ENCODE measurements at places on chromosomes 5 and 9.
A peak's percentile ranks its signal among the peaks of the same experiment; 100 is the strongest.

DNA sequence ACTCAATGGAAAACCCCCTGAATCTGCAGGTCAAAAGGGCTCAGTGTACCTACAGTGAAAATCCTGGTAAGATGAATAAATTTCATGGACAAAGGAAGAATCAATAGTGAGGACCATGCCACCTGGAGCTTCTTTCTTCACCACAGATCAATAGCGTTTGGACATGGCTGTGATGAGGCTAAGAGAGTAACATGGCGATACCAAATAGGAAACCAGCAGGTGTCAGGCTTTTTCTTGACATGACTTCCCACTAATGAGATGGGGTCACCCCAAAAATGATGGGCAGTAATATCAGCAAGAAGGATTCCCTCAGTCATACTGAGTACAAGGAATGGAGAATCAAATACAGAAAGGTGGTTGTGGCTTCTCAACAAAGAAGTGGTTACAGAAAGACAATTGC lies 208.5 kb upstream of the PLPPR1 start:
- no peak for DNase-seq

- DNase-seq, result no peak
These were observed 244.8 kb upstream of the MPDZ start for GRCh38 chr9:13524245-13524644.

GRCh38 chr9:129703667-129704355 lies 38.4 kb downstream of the PRRX2 start:
- DNase-seq, result no peak

GRCh38 chr5:14444161-14444560 lies 137.4 kb upstream of the OTULINL start:
- DNase-seq, result no peak

GRCh38 chr5:73686912-73687311 lies 60.9 kb downstream of the ARHGEF28 start:
- DNase-seq, result no peak

DNA sequence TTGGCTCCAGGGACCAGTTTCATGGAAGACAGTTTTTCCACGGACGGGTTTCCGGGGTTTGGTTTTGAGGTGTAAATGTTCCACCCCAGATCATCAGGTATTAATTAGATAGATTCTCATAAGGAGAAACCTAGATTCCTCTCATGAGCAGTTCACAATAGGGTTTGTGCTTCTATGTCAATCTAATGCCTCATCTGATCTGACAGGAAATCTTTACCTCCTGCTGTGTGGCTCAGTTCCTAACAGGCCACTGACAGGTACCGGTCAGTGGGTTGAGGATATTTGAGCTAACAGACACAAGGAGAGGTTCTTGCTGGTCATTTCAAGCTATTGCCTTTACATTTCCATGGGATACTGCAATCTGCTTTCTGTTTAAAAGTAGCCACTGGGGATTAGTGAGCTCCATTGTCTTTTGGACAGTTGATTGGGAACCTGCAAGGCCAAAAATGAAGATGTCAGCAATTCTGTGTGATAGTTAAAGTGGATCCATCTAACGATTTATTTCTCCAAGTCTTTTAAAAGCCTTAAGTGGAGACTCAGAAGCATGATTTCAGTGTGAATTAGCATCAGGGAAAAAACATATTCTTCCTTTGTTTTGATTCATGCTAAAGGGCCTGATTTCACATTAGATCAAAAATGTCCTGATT lies 38.6 kb downstream of the MRPS30 start:
- DNase-seq, result no peak

DNA sequence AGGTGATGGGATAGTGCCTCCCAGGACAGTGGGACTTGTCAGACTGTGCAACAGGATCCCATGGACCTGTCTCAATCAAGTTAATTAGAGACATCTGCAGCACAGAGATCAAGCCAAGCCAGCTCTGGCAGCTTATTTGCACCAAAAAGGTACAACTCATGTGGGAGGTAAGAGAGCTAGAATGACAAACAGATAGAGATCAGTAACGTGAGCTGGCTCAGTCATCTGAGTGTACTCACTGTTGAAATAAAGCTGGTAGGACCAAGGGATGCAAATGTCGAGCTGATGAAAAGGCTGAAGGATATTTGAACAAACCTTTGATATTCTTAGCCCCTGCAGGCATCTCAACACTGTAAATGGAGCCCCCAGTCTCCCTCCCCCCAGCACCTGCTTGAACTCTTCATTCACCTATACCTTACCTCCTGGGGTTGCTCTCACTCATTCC lies 198.1 kb downstream of the EFNA5 start:
- peak; percentile 28 for DNase-seq

GRCh38 chr5:114221807-114222206 lies 140.1 kb upstream of the KCNN2 start:
- DNase-seq, result no peak

GRCh38 chr5:33329891-33330290 lies 110.9 kb upstream of the TARS1 start:
- DNase-seq, result no peak

DNA sequence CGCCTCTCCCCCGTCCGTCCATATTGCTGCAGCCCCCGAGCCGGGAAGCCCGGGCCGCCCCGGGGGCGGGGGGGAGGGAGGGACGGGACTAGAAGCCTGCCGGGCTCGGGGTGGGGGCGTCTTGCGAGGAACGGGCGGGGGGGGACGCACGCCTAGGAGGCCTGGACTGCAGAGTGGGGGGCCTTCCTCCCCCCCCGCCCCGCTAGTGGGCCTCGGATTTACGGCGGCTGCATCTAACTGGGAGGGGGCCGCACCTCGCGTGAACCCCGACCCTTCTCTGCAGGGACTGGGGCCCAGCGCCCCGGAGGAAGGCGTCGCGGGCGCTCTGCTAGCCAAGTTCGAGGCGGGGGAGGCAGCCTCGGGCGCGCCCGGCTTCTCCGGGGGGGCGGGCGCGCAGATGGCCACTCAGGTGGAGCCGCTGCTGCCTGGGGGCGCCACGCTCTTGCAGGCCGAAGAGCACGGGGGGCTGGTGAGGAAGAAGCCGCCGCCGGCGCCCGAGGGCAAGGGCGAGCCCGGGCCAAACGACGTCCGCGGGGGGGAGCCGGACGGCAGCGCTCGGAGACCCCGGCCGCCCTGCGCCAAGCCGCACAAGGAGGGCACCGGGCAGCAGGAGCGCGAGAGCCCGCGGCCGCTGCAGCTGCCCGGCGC lies at the start of gene LARP1:
Gene LARP1, plus strand, starts transcription at position 17 of the 648 bp plus-strand sequence. Its CDS starts 381 bp downstream, at position 398.
- DNase-seq, result no peak

- no peak for DNase-seq
These were observed 75.7 kb downstream of the NR6A1 start for GRCh38 chr9:124695280-124695890.

- no peak for DNase-seq
These were observed 45.1 kb upstream of the GARNL3 start for GRCh38 chr9:127219520-127219919.

- DNase-seq, result no peak
These were observed 224.7 kb downstream of the GDNF start for GRCh38 chr5:37615184-37615583.

DNA sequence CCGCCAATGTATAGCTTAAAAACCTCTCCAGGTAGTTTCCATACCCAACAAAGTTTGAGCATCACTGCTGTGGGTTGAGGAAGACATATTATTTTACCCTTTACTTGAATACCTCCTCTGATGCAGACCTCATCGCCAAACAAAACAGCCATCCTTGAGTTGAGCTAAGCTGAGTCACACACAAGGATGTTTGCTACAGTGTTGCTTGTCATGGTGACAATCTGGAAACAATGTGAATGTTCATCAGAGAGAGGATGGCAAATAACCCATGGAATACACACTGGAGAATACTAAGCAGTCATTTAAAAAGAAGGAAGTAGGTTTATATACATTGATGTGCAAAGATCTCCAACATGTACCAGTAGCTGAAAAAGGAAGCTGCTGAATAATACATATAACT lies 41.1 kb upstream of the TCF7 start:
- DNase-seq, result no peak

- no peak for DNase-seq
These were observed 5.8 kb upstream of the NKD2 start for GRCh38 chr5:1002836-1003235.

DNA sequence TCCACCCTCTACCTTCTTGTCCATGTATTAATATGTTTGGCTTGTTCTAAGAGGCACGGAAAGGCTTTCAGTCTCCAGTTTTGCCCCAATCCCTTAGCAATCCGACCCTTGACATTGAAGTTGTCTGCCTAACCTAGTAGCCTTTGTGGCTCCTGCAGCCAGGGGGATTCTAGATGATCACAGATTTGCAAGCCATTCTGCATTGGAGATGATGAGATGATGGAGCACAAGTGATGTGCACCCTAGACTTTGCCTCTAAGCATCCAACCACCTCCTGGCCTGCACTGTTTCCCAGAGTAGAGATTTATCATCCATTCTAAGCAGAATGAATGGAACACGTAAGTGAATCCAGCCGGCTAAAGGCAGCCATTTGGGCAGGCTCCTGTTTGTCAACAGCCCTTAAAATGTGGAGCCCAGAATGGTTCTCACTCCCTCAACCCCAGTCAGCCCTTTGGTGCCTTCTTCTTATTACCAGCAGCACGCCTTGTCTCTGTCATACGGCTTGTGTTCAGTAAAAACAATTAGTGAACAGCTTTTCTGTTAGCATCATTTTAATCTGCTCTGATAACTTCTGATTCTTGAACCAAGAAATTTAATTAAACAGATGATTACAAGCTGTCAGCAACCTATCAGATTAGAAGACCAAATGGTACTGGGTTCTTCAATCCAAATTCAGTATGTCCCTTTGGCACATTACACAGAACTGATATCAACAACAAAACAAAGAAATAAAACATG lies 5.7 kb upstream of the TRAF1 start:
- DNase-seq, result no peak

GRCh38 chr5:137581776-137582175 lies 82.7 kb upstream of the SPOCK1 start:
- no peak for DNase-seq

- no peak for DNase-seq
These were observed 2.3 kb downstream of the KLF9 start for GRCh38 chr9:70411930-70412831.

- no peak for DNase-seq
These were observed 47.8 kb downstream of the RNF145 start for GRCh38 chr5:159161361-159162214.

- DNase-seq, result no peak
These were observed 59.1 kb downstream of the HMHB1 start for GRCh38 chr5:143870871-143871632.

- no peak for DNase-seq
These were observed 87.5 kb downstream of the TTC39B start for GRCh38 chr9:15219546-15219945.

- peak; percentile 61 for DNase-seq
These were observed 3.3 kb upstream of the LSM11 start for GRCh38 chr5:157740229-157740610.

DNA sequence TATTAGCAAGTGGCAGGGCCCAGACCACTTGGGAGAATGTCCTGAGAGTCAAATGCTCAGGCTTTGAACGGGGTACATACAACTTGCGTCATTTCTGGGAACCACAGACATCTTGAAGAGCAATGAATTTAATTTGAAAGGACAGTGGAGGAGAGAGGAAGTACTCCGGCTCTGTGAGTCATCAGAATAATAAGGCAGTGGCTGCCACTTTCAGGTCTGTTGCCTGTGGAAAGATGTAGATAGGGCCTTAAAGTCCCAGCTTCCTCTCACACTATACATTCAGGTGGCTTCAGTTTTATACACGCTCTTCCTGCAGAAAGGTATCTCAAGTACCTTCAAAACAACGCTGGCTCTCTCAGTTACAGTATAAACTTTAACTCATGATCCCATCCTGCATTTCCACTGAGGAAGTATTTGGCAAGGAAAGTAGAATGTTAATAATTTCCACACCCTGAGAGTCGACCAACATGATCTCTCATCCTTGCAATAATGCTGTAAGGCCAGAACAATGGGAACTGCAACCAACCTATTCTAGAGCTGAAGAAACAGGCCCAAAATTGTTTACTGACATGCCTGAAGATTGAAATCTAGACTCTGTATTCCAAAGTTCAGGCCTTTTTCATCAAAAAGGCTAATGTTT lies 6.8 kb upstream of the PRUNE2 start:
- DNase-seq, result no peak

- no peak for DNase-seq
These were observed 2.5 kb downstream of the FLT4 start for GRCh38 chr5:180646963-180647305.

DNA sequence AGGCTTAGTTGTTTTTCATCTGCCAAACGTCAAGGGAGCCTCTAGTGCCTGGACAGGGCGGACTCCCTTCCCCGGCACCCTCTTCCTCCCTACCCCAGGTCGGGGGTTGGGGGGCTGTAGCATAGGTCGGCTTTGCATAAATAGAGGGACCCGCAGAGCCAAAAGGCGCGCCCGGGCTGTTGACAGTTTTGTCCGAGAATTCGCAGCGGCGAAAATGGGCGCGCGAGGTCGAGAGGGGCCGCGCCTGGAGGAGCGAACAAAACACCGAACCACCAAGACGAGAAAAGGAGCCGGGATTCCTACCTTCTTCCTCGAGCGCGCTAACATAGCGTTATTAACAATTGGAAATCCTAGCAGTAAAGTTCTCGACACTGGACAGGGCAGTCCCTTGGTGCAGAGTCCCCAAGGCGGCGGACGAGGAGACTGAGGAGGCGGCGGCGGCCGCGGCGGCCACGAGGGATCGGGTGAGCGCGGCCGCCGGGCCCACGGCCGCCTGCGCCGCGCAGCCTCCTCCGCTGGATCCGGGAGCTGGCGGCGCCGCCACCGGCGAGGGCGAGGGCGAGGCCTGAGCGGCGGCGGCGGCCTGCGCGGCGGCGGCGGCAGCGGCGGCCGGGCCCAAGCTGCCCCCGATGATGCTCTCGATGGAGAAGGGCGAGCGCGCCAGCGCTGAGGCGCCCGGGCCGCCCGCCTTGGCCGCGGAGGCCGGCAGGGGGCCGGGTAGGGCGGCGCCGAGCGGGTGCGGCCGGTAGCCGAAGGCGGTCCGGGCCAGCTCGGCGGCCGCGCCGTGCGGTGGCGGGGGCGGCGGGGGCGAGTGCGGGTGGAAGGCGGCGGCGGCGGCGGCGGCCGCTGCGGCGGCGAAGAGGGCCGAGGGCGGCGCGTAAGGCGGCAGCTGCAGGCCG lies 1.7 kb downstream of the FOXD1 start:
- DNase-seq, result no peak

- peak; percentile 49 for DNase-seq
These were observed at the start of gene ARHGEF37 for GRCh38 chr5:149581192-149581861. ARHGEF37 (plus strand) TSS chr5:149581498; CDS start chr5:149597770, 16,272 bp downstream.

DNA sequence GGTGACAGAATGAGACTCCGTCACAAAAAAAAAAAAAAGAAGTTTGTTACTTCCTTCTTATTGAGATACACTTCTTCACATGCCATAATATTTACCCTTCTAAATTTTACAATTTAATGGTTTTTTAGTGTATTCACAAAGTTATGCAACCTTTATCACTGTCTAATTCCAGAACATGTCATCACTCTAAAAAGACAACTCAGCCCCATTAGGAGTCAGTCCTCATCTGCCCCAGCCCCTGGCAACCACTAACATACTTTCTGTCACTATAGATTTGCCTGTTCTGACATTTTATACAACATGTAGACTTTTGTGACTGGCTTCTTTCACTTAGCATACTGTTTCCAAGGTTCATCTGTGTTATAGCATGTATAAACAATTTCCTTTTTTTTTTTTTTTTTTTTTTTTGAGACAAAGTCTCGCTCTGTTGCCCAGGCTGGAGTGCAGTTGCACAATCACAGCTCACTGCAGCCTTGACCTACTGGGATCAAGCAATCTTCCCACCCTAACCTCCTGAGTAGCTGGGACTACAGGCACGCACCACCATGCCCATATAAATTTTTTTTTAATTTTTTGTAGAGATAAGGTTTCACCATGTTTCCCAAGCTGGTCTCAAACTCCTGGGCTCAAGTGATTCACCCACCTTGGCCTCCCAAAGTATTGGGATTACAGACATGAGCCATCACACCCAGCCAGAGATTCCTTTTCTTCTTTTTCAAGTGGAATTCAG lies 18.0 kb downstream of the AQP3 start:
- DNase-seq, result no peak

- DNase-seq, result no peak
These were observed 45.7 kb downstream of the PPARGC1B start for GRCh38 chr5:149775785-149776184.

Data from NCI-H748 treated with DMSO at 0.1 percent for 48 hours (cell line).